ENCODE measurements at places on chromosomes 6 and 20.
A peak's percentile ranks its signal among the peaks of the same experiment; 100 is the strongest.

DNA sequence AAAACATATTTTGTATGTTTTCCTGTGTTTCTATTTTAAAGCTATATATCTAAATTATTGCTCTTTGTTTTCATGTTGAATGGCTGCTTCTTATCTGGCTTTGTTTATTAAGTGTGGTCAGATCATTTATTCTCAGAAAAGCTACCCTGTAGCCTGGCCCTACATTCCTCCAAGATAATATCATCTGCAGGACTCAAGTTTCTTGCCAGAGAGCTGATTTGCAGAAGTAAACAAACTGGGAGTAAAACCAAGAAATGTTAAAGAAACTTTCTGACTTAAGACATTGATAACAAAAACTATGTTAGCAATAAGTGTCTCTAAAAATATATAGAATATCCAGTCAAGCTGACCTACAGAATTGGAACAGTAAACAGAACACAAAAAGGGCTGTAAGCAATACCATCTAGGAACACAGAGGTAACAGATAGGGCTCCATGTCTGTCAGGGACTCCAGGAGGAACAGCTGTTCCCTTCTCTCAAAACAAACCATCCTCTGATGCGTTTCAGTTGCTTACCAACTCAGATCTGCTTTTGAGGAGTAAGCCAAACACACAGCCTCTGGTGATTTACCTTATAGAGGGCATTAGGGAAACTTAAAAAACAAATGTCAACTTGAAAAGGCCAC lies 17.5 kb upstream of the CEP85L start:
- DNase-seq = peak; percentile 26

DNA sequence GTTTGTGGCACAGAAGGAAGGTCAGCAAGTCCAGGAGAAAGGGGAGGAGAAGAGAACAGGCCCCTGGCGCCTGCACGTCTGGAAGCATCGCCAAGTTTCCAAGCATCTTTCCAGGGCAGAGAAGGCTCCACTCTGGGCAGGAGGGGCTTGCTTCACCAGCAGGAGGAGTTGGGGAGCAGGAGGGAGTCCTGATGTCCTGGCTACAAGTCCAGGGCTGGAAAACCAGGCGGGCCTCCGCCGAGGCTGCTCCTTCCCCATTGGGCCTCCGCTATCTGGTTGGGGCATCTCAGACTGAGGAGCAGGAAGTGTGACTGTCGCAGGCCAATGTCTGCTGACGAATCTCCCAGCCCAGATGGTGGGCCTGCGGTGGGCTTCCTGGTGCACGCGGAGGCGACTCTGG lies 421.9 kb downstream of the PREX1 start:
- no peak for DNase-seq

DNA sequence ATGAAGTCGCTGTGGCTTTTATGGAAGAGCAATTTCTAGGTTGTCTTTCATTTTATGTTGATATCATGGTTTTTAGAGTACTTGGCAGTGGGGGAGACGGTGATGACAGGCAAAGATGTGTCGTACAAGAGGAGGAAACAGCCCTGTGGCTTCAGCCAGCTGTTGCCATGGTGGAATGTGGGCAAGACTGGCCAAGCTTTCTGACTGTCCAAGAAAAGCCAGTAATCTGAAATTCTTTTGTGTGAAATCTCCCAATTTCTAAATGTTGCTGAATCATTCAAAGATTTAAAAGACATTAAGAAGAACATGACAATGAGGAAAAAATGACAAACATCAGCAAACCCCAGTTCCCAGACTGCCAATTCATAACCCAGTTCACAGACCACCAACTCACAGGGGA lies 23.1 kb downstream of the PFDN4 start:
- no peak for DNase-seq

DNA sequence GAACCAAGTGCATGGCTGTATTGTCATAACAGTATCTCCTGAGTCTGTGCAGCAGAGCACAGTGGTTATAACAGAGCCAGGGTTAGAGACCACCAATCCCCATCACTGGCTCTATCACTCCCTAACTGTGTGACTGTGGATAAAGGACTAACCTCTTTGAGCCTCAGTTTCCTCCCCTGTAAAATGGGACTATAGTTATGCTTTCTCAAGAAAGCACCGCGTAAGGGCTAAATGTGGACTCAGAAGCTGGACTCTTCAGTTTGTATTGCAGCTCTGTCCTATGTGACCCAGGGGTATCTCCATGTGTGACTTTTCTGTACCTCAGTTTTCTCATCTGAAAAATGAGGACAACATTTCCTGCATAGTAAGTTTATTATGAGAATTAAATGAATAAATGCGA lies 59.9 kb downstream of the TRAM2 start:
- no peak for DNase-seq

- DNase-seq = no peak
Observed at GRCh38 chr6:90302320-90302719, 5.7 kb upstream of the BACH2 start.

- DNase-seq = no peak
Observed at GRCh38 chr20:19115581-19115980, 96.9 kb upstream of the SLC24A3 start.

GRCh38 chr20:62347445-62347844 lies 19.7 kb downstream of the LAMA5 start:
- DNase-seq = no peak

- DNase-seq = no peak
Observed at GRCh38 chr6:101516578-101516977, 123.1 kb downstream of the GRIK2 start.

- DNase-seq = no peak
Observed at GRCh38 chr20:37899105-37900045, 3.6 kb upstream of the VSTM2L start.

DNA sequence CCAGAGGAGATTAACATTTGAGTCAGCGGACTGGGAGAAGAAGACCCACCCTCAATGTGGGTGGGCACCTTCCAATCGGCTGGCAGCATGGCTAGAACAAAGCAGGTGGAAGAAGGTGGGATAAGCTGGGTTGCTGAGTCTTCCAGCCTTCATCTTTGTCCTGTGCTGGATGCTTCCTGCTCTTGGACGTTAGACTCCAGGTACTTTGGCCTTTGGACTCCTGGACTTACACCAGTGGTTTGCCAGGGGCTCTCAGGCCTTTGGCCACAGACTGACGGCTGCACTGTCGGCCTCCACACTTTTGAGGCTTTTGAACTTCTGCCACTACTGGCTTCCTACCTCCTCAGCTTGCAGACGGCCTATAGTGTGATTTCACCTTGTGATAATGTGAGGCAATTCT lies 50.8 kb downstream of the BCAS1 start:
- DNase-seq = no peak

DNA sequence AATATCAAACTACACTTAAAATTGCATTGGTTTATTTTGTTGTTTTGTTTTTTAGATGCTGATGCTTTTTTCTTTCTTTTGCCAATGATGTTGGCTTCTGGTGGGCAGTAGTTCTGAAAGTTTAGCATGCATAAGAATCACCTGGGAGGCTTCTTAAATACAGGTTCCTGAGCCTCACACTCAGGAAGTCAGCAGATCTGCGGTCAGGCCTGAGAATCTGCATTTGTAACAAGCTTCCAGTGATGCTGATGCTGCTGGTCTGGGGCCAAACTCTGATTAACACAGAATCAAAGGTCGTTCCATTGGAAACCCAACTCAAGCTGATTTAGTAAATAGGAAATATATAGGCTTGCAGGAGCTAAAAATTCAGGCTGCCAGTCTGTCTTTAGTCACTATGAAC lies 412.9 kb upstream of the SPTLC3 start:
- no peak for DNase-seq

DNA sequence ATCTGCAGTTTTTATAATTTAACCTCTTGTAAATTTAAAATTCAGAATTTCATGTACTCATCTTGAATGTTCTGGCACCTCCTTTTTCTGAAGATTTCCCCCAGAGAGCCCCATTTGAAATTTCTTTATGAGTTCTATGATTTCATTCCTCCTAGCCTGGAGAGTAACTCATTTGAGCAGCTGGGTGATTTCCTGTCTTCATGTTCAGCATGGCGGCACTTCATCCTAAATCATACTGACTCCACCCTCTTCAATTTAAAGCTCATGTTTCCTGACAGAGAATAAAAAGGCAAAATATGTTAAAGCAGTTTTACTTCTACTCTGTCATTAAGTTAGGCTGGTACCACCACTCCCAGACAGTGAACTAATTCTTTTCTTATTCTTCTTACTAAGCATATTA lies 250.9 kb upstream of the POU3F2 start:
- no peak for DNase-seq

DNA sequence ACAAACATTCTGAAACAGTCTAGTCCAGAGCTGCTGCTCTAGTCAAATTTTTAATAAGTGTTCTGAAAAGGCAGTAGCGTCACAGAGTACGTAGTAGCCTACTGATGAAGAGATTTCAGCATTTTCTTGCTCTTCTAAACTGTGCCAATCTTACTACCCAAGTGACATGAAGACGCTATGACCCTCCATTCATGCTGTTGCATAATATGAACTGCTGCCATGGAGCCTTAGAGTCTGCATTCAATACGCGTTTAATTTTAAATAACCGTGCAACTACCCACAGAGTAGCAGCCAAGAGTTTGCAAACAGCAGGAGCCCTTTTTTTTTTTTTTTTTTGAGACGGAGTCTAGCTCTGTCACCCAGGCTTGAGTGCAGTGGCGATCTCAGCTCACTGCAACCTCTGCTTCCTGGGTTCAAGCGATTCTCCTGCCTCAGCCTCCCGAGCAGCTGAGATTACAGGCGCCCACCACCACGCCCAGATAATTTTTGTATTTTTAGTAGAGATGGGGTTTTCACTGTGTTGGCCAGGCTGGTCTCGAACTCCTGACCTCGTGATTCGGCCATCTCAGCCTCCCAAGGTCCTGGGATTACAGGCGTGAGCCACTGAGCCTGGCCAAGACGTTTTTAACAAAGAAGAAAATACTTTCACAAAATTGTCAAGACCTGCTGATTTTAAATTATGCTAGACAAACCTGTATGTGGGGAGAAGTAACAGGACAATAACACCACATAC lies 44.3 kb downstream of the EZR start:
- no peak for DNase-seq

GRCh38 chr6:166073082-166073481 lies 94.6 kb downstream of the TBXT start:
- DNase-seq = no peak

DNA sequence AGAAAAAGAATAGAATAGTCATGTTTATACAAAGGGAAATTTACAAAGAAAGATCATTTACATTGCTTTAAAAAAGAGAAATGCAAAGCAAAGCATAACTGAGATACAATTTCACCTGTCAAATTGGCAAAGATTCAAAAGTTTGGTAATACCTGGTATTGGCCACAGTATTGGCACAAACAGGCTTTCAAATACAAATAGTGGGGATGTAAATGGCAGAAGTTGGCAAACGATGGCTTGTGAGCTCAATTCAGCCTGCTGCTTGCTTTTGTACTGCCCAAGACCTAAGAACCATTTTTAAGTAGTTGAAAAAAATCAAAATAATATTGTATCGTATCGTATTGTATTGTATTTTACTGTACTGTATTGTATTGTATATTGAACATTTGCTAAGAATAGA lies 194.5 kb upstream of the JAG1 start:
- DNase-seq = no peak

DNA sequence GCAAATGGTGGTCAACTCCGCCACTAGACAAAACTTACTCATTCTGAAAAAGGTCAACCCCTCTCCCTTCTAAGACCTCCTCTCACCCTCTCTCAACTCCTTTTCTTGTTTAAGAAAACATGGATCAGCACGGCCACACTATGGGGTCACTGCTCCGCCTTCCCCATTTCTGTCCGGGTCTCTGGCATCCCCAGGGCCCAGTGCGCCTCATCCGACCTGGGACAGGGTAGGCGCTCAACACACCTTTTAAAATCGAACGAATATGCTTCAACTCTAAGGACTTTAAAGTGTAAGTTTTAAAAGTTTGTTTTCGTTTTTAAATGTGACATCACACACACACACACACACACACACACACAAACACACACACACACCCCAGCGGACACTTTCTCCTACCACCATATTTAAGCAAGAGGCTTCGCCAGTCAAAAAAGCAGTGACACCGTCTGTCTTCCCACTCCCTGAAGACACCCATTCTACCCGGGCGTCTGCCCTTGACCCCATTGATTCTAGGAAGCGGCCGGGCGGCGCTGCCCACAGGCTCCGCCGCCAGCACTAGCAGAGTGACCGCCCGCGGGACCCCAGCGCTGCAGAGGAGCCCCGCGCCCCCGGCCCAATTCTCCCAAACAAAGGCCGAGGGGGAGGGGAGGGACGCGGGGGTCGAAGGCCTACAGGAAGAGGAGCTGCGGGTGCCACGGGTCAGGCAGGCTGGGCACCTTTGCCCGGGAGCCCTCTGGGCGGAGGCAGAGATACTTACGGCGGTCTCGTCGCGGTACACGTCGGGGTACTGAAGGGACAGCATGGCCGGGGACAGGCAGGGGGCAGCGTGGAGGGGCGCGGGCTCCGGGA lies 568 bp downstream of the PREP start:
- no peak for DNase-seq

- peak; percentile 20 for DNase-seq
Observed at GRCh38 chr6:138004430-138005287, 102.6 kb downstream of the PERP start.

GRCh38 chr6:134739299-134740026 lies 210.4 kb downstream of the ALDH8A1 start:
- no peak for DNase-seq

DNA sequence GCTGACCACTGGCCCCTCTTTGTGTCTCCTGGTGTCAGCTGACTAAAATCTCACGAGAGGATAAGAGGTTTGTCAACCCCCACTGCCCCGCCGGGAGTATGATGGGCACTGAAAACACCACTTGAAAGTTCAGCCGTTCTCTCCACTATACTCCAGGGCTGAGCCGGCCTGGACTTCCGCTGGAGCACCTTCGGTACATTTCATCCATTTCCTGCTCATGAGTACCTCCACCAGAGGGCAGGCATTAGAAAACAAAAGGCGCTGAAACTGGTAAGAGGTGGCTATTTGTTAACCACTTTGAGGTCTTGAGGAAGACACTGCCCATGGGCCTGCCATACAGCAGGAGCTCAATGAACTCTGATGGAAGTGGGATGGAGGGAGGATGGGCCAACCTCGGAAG lies 17.9 kb upstream of the ANKRD60 start:
- DNase-seq = peak; percentile 17

DNA sequence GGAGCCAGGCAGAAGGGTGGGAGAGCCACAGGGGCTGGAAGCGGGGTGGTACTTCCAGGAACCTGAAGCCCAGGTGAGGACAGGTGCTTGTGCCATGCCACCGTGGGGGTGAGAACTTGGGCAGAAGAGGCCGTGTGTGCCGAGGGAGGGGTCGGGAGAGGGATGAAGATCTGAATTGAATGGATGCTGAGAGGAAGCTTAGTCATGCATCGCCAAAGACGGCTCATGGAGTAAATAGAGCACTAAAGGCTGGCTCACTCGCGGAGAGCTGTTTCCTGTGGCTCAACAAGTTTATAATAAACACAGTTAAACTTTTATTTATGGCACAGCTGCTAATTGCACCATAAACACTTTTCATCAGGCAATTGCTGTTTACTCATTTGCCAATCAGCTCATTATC lies 21.7 kb upstream of the MYT1 start:
- no peak for DNase-seq

DNA sequence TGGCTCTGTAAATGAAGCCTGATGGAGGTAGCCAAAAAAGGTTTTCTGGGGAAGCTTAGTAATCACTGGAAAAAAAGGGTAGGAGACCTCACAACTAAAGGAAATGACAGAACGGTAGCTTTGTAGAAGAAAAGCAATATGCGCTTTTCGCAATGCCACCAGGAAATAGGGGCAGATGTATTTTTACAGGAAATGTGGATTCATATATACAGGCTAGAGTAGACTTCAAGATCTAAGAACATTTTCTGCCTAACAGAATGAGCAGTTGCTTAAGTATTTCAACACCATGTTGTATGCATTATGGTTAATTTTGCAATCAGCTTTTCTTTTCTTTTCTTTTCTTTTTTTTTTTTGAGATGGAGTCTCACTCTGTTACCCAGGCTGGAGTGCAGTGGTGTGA lies 219.6 kb downstream of the CD83 start:
- DNase-seq = no peak
